ENCODE measurements at places on chromosomes 7 and 10.
A peak's percentile ranks its signal among the peaks of the same experiment; 100 is the strongest.

- DNase-seq, result no peak
These were observed 9.4 kb downstream of the TAS2R41 start for GRCh38 chr7:143487061-143487460.

DNA sequence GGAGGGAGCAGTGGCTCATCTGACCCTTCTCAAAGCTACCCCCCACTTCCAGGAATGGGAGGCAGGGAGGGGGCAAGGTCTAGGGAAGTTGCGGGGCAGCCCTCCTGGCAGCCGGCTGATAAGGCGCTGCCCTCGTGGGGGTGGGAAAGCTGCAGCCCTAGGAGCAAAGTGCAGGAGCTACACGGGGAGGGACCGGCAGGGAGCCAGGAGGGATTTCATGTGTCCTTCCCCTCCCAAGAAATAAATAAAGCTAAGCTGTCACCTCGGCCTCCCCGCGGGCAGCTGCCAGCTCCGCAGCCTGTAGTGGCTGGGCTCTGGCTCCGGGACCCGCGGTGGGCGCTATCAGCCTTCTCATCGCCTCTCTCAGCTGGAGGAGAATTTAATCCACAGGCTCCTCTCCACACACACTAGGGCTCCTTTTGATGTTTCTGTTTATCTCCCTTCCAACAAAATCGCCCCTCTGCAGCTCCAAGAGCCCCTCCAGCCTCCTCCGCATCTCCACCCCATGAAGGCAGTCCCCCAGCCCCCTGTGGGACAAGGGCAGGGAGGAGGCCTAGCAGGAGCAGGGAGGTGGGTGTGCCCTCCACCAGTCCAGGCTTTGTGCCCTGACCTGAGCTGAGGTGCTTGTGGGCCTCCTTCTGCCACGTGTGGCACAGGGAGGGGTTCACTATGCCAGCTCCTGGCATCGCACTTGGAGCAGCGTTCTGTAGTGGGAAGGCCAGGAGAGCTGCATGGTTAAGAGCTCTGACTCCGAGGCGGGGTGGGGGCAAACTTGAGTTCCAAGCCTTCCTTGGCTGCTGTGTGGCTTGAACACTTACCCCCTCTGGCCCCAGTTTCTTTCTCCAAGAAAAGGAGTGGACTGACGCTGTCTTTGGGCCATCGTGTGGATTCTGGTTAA, 80.5 kb downstream of the C10orf105 start:
- peak; percentile 64 for DNase-seq

DNA sequence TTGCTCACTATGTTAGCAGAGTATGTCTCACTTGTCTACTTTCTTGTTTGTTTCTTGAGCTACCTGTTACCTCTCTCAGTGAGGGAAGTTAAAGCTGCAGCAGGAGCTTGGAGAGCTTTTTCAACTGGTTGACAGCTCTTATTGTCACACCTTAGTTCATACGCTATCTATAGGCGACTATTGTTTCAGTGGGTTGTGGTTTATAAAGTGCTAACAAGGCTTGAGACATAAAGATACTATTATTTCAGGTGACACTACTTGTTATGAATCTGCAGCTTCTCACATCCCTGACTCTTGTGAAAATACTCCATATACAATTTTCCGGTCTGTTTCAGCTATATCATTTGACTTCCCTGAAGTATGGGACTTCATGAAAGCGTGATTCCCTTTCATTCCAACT, 167.4 kb downstream of the CSTF2T start:
- DNase-seq, result no peak

- DNase-seq, result no peak
These were observed 4.4 kb downstream of the ITPRIP start for GRCh38 chr10:104333728-104334373.

DNA sequence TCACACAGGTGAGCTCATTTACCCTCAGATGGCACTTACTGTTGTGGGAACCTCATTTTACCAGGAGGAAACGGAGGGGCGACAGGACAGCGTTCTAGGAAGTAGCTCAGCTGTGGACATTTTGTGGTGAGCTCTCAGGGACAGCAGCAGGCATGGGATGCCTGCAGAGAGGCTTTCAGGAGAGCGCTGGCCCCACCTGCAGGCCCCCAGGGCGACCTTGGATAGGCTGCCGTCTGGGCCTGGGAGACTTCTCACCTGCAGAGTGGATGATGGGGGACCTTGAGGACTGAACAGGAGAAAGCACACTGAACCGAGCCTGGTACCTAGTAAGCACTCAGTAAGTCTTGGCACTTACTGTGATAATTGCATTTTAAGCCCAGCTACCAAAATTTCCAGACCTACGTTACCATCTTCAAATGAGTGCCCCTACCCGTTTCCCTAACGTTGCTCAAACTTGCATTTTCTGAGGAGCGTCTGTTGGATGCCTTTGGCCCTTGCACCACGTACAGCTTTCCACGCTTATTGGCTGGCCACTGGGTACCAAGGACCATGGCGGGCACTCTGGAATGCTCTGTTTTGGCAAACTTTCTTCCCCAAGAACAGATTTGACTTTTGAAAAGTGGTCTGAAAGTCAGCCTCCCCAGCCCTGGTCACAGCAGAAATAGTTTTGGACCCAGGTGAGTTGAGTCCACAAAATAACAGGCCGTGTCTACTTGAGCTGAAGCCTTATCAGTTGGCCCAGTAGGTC, 223.4 kb downstream of the EBF3 start:
- no peak for DNase-seq

GRCh38 chr10:19505320-19506312, 310.6 kb upstream of the PLXDC2 start:
- DNase-seq, result no peak

- DNase-seq, result no peak
These were observed 127.0 kb downstream of the ANK3 start for GRCh38 chr10:60262647-60263126.

- DNase-seq, result no peak
These were observed 24.3 kb downstream of the SPAG6 start for GRCh38 chr10:22369434-22370072.

- no peak for DNase-seq
These were observed 61.5 kb downstream of the ITGA8 start for GRCh38 chr10:15658069-15658702.

GRCh38 chr7:99579956-99580777, 17.9 kb upstream of the TMEM225B start:
- DNase-seq, result peak; percentile 89

DNA sequence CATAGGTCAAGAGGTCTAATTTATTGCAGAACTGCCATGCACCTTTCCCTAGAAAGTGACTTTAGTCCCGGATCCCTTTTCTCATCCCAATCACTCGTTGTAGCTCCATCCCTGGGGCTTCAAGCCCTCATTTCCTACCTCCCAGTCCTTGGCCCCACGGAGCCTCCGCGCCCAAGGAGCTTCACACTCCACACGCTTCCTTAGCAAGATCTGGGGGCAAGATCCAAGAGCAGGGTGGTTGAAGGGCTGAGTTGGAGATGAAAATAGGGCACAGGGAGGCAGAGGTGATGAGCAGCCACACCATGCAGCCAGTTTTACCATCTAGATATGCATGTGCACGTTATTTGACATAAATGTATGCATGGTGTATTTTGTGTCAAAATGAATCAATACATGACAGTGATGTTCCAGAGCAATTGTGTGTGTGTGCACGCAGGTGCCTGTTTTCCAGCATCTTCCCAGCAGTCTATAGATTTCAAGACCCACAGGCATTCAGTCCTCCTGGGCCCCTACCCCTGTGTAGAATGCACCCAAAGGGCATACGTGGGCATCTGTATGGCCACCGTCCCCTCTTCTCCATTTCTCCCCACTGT, 6.0 kb upstream of the TRPV6 start:
- no peak for DNase-seq

GRCh38 chr10:84890706-84891105, 562.3 kb downstream of the CCSER2 start:
- no peak for DNase-seq

- no peak for DNase-seq
These were observed 17.5 kb downstream of the CTNNA3 start for GRCh38 chr10:67678335-67678974.

- DNase-seq, result no peak
These were observed 30.0 kb upstream of the MSRB2 start for GRCh38 chr10:23065181-23065948.

DNA sequence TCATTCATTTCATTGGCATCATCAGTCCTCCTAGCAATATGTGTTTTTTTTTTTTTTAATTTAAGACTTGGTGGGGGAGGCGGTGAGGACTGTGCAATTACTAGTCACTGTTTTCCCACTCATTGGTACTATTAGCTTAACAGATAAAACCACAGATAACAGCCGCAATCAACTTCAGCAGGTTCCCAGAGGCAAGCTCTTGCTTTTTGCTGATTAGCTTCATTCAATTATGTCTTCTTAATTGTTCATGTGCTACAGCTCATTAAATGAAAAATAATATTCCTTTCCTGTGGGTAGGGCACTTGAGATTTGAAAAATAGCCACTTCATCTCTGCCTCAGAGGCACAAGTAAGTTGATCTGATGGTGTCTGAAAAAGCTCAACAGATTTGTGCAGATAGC, 215.5 kb downstream of the PCDH15 start:
- DNase-seq, result no peak
